ENCODE measurements at places on chromosomes 13 and 19.
A peak's percentile ranks its signal among the peaks of the same experiment; 100 is the strongest.

GRCh38 chr13:101795025-101795424 is 342.6 kb downstream of the ITGBL1 start:
- DNase-seq, result no peak

DNA sequence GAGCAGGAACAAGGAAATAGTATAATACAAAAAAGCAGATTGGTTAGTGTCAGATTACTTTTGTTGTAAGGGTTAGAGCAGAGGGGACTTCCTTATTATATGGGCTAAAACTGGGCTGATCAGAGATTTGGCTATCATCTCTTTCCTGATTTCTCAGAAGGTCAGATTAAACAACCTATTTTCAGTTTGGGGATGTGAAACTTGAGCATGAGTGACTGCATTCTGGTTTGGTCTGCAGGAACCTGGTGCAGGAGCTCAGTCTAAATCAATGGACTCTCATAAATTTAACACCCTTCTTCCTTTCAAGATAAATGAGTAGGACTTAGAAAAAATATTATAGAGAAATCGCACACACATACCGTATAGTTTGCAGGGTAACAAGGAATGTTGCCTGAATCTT is 12.9 kb upstream of the RFXAP start:
- DNase-seq, result no peak

GRCh38 chr13:53137779-53138178 is 109.2 kb downstream of the OLFM4 start:
- no peak for DNase-seq

- DNase-seq, result peak; percentile 38
Observed at GRCh38 chr13:69565334-69565733, 542.3 kb upstream of the ATXN8OS start.

- no peak for DNase-seq
Observed at GRCh38 chr13:40496035-40496810, 170.2 kb downstream of the FOXO1 start.

Measured in LoVo (cell line).